CD8-positive, alpha-beta memory T cell (primary cell): ENCODE measurements at places on chromosomes 5 and 9.

- no peak for DNase-seq
Observed at GRCh38 chr9:129209109-129209508, 31.0 kb upstream of the IER5L start.

- DNase-seq, result no peak
Observed at GRCh38 chr9:26833792-26834191, 58.8 kb downstream of the CAAP1 start.

- DNase-seq, result no peak
Observed at GRCh38 chr5:57176350-57176857, 2.5 kb downstream of the GPBP1 start.

- DNase-seq, result peak; percentile 40
Observed at GRCh38 chr9:131407717-131408195, 13.9 kb downstream of the PRRC2B start.

GRCh38 chr5:148995791-148996190 is 67.1 kb downstream of the SH3TC2 start:
- no peak for DNase-seq

DNA sequence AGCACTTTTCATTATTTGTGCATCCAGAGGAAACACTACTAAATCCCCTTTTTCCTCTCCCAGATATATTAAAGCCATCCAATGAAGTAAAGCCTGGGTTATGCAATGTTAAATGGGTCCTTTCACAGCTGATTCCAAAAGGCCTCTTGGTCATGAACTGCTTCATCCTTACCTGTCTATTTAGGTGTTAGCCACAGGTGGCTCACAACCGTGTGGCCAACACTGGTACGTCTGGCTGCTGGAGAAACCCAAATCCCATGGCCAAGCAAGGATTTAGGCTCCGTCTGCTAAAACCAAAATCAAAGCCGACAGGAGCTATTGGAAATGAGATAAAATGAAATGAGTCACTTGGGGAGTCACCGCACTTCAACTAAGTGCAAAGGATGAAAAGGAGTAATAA is 193.9 kb downstream of the ADCY2 start:
- DNase-seq, result no peak

- DNase-seq, result no peak
Observed at GRCh38 chr5:100762108-100762507, 141.0 kb downstream of the ST8SIA4 start.

DNA sequence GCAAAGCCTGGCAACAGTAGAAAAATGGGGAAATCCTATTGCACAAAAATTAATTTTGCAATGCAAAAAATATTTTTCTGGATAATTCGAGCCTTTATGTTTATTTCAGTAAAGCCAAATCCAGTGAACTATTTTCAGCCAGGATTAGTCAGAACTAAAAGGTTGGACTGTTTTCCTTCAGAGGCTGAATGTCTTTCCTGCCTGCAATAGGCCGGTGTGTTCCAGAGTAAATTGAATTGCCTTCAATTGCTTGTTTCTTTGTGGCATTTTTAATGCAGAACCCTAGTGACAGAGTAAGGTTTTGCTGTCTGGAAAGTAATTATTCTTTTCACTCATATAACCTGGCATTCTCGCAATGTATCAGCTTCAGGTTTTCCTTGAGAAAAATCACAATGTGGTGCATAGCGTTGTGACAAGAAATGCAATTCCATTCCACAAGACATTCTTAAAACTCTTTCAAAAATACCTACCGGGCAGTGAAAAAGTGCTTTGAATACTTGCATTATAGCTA is 183.7 kb downstream of the GLIS3 start:
- DNase-seq, result no peak

DNA sequence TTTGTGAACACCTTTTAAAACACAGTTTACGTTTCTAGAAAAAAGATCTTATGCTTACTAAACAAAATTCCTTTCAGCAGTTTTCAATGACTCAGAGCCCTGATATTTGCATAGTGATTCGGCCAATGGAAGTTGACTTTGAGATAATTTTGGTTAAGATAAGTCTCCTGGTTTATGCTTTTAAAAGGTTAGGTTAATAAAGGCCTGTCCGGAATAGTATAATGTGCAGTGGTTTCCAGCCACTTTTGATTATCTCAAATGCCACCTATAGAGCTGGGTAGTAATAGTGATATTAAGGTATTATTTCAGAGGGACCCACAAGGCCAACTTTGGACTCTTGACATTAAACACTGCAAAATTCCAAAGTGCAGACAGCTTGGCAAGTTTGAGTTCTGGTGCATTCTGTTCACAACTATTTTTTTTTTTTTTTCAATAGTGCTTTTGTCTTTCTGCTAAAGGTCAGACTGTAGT is 86.1 kb downstream of the F2RL2 start:
- no peak for DNase-seq

GRCh38 chr5:133696782-133697507 is 84.6 kb upstream of the FSTL4 start:
- DNase-seq, result no peak
